ENCODE measurements at places on chromosomes 11 and 22.

DNA sequence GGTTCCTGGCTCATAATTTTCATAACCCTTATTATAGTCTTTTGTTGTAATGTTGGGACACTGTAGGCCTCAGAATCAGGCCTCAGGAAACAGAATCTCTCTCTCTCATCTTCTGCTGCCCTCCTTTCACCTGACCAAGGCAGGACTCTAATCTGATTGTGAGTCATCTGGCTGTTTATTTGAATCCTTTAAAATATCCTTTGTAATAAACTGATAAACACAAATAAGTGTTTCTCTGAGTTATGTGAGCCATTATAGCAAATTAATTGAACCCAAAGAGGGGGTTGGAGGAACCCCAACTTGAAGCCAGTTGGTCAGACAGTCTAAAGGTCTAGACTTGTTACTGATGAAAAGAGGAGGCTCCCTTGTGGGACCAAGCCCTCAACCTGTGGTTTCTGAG is 30.6 kb downstream of the ACER3 start:
- no peak for DNase-seq

DNA sequence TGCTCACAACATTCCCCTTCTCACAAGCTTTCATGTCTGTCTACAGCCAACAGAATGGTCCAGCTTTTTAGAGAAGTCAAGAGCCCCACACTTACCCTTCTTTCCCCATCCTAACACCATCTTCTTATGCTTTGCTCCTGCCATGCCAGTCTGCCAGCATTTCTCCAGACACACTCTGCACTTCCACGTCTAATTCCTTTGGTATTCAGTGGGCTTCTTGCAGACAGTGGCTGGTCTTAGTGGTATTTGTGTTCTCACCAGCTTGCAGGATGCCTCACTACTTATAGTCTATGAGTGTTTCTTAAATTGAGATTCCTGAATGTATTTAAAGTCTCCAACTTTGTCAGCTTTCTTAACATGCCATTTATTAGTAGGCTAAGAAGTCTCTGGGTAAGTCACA is 154.4 kb downstream of the BBOX1 start:
- no peak for DNase-seq

DNA sequence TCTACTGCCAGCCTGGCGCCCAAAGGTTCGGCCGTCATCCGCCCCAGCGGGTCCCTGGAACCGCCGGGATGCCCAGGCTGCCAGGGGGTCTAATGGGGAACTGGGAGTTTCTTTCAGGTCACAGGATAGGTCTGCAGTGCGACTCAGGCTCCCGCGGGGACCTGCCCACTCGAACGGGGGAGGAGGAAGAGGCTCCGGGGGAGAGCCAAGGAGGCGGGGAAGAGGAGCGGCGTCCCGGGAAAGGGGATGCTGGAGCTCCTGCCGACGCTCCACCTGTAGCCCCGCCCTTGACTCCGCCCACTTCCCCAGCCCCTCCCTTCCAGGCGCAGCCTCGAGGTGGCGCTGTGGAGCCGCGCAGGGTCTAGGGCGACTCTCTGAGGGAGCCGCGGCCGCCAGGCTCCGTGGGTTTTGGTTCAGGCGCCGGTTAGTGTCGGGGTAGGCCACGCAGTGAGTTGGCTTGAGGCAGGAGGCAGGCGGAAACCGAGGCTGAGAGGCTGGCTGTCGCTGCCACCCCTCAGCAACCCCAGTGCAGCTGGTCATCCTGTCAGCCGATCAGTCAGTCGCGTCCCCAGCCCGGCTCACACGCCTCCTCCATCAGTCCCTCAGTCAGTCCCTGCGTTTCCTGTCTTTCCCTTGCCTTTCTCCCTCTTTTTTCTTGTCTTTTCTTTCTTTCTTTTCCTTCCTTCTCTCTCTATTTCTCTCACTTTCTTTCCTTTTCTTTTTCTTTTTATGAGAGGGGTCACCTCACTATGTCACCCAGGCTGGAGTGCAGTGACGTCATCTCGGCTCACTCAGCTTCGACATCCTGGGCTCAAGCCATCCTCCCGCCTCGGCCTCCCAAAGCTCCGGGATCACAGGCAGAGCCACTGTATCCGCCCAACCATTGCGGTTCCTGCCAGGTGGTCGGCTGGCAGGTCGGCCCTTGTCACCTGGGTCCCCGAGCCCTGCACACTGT is 26.4 kb downstream of the YWHAH start:
- DNase-seq, result peak; percentile 74

DNA sequence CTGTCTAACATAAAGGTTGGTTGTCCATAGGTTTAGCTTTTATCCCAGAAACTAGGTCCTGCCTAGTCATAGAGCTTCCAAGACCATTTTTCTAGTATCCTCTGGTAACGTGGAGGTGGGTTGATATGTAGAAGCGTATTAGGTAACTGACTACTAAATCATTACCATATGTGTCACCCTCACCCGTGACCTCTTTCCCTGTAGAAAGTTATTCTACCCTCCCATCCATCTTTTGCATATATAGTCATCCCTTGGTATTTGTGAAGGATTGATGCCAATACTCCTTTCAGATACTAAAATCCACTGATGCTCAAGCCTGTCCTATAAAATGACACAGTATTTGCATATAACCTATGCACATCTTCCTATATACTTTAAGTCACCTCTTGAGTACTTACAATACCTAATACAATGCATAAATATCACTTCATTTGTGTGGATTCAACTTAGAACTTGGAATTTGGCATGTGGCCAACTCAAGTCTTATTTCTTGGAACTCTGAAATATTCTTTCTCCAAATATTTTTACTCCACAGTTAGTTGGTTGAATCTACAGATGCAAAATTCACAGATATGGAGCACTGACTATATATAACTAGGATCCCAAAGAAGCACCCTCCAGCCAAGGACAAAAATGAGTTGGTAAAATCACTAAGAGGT is 497.0 kb upstream of the TENM4 start:
- DNase-seq, result no peak

DNA sequence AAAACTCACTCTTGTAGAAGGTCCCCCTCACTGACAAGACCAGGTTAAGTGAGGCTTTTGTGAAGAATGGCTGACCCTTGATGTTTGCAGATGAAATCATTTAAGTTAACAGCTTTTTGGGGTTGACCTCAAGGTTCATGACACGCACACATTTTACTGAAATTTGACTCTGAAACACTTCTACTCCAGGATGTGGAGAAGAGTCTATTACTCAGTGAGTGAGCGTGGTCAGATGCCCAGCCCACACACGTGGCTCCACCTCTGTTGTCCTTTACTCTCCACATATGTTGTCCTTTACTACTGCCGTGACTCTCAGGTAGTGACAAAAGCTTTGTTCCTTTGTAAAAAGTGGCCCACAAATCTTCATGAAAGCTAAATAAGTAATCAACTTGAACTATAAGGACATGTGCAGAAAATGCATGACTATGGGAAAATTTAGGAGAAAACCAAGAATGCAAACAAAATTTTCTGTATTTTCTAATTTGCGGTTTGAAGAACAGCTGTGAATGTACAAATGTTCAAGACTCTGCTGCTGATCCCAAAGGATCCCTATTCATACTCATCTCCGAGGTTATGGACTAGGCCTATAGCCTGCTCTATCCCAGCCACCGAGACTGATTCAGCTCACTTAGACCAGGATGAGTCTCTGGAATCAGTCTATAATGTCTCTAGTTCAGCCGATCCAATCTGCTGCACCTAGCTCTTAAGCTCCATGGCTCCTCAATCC is 22.4 kb downstream of the XRRA1 start:
- no peak for DNase-seq

All from T-helper 2 cell (primary cell).